ENCODE measurements at places on chromosomes 7 and 10. TPM values are rescaled to one million over a fixed set of nuclear protein-coding genes. Genes with fewer than 3 reads are reported as not detected.

DNA sequence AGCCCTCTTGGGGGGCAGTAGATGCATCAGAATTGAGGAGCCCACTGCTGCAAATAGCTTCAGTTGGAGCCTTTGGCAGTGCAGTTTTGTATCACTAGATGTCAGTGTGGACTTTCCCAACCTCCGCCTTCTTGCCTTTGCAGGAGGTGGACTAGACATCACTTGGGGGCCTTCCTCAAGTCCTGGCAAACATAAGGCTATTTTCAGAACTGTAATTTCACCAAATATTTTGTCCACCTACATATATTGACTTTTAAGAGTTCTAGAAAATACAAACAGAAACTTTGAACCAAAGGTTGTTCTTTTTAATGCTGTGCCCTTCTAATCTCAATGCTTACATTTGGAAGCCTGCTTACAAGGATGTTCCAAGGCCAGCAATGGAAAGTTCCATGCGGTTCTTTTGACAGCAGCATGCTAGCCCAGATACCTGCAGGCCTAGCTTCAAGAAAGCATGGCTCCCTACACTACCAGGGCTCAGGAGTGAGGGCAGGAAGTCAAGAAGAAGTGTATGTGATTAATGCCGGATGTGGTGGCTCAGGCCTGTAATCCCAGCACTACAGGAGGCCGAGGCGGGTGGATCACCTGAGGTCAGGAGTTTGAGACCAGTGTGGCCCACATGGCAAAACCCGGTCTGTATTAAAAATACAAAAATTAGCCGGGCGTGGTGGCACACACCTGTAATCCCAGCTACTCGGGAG is 8.0 kb upstream of the ZNRF2 start:
- H3K27ac ChIP-seq = no peak overlapping the region
- no peak overlapping the region for H3K4me3 ChIP-seq
- DNase-seq = no peak
- no peaks in the 10 kb centered on the region for H3K27me3 ChIP-seq

DNA sequence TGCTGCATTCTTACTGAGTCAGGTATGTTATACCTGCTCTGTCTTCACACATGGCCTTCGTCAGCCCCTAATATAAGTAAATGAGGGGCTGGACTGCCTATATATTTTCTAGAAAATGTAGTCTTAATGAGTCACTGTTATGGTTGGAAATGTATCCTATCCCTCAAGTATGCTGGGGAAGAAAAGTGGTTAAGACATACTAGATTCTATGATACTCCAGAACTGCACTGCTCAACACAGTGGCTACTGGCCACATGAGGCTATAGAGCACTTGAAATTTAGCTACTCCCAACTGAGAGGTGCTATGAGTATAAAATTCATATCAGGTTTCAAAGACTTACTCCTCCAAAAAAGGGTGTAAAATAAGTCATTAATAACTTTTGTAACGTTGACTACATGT is 104.3 kb upstream of the STEAP1B start:
- DNase-seq = no peak
- no peaks in the 10 kb centered on the region for H3K36me3 ChIP-seq
- H3K27ac ChIP-seq = no peak overlapping the region
- no peaks in the 10 kb centered on the region for H3K4me1 ChIP-seq
- H3K4me3 ChIP-seq = no peak overlapping the region

DNA sequence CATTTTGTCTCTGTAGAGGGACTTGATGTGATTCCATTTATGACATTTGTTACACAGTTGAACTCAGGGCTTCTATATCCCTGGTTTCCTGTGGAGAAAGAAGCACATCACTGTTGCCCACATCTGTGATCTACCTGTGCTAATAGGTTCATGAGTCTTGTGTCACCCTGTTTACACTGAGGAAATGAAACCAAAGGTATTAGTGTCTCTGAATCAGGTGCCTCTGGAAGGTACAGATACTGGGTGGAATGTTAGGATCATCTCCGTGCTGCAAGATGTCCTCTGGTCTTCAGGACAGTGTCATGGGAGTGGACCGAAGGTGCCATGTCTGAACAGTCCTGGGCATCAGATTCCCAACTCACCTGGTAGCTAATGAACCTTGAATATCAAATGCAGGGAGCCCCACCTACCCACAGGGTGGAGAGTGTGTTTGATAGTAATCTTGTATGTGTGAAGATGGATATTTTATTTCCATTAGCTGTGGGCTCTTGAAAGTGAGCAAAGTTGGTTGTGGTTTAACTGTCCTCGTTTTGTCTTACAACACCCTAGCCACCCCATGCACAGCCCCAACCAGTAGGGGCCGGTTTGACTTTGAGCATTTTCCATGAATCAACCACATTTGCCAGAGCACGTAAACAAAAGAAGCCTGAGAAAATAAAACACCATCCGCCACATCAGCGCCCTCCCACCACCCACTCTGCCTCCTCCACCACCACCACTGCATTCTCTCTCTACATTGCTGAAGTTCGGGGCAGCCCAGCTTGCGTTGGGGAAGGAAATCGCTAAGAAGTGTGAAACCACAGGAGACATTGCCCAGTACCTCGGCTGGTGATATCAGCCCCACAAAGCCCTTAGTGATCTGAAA is 40.7 kb downstream of the TARP start:
- no peak for DNase-seq
- H3K4me3 ChIP-seq = no peak overlapping the region
- no peaks in the 10 kb centered on the region for H3K4me1 ChIP-seq
- H3K27ac ChIP-seq = no peak overlapping the region

GRCh38 chr10:11921800-11922392 is 98.7 kb downstream of the PROSER2 start:
- no peak overlapping the region for H3K27ac ChIP-seq
- DNase-seq = no peak
- H3K4me1 ChIP-seq = no peaks in the 10 kb centered on the region
- H3K27me3 ChIP-seq = no peaks in the 10 kb centered on the region

The PON1 gene
- 85.3 TPM for total RNA-seq

The AP4M1 gene
- total RNA-seq = 3.2 TPM

The VPS37D gene
- total RNA-seq = 1.2 TPM

The COBL gene
- 24.1 TPM for total RNA-seq

All from right lobe of liver (tissue), 6 donors.